ENCODE measurements at places on chromosomes 6 and 20.

DNA sequence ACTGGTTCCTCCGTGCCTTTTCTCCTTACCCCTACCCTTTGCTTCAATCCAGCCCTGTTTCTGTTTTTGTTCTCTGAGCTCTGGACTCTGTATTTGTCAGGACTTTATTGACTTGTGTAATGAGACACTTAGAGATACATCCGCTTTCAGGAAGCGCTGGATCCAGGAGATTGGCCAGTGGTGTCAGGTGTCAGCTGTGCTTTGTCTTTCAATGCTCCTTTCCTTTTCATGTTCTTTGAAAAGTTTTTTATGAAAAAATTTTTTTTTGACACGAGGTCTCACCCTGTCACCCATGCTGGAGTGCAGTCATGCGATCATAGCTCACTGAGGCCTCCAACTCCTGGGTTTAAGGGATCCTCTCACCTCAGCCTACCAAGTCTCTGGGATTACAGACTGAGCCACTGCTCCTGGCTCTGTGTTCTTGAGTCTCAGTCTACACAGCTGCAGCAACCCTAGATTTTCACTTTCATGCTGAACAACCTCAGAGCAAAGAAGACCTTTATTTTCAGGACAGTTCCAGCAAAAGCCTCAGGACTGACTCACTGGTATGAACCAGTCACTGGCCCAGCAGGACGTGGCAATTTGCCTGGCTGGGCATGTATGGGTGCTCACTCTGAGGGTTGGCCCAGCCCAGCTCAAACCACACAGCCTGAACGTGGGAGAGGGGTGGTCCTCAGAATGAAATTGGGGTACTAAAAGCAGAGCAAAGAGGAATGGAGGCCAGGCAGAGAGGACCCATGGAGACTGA is 108.5 kb downstream of the DHX35 start:
- no peak for DNase-seq

DNA sequence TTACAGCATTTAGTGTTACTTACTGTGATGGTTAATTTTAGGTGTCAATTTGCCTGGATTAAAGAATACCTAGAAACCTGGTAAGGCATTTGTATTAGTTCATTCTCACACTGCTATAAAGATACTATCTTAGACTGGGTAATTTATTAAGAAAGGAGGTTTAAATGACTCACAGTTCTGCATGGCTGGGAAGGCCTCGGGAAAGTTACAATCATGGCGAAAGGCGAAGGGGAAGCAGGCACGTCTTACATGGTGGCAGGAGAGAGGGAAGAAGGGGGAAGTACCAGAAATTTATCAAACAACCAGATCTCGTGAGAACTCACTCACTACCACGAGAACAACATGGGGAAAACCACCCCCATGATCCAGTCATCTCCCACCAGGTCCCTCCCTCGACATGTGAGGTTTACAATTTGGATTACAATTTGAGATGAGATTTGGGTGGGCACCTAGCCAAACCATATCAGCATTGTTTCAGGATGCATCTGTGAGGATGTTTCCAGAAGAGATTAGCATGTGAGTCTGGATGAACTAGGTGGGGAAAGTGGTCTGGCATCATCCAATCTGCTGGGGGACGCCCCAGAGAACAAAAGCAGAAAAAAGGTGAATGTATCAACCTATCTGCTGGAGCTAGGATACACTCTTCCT is 76.8 kb downstream of the MKKS start:
- DNase-seq, result no peak

DNA sequence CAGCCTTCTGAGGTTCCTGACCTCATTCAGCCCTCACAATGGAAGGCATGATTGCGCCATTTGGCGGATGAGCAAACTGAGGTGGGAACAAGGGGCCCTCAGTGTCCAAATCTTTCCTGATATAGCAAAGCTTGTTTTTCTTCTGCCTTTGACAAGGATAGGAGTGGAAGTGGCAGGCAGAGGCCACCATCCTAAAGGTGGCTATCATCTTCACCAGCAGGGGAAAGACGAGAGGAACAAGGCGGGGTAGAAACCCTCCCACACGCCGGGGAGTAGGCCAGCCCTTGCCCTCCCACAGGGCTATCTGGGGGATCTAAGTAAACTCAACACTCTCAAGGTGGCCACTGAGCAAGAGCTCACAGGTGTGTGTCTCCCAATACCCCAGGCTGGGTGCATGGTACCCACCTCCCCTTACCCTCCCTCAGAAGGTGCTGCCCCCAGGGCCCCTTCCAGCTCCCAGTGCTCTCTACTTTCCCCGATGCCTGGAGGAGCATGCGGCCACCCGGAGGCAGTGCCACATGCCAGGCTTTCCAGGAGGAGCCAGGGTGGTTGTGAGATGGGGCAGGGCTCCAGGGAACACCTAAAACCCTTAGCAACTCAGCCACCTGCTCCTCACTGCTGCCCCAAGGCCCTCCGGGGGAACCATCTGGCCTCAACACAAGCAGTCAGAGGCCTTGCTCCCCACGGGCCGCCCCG is 11.2 kb downstream of the SPDEF start:
- DNase-seq, result no peak

- DNase-seq, result no peak
These were observed 495.4 kb downstream of the CDH26 start for GRCh38 chr20:60453388-60454246.

GRCh38 chr6:125963817-125964216 is 7.2 kb downstream of the HINT3 start:
- no peak for DNase-seq

- DNase-seq, result no peak
These were observed 6.6 kb downstream of the GMPR start for GRCh38 chr6:16244869-16245451.

DNA sequence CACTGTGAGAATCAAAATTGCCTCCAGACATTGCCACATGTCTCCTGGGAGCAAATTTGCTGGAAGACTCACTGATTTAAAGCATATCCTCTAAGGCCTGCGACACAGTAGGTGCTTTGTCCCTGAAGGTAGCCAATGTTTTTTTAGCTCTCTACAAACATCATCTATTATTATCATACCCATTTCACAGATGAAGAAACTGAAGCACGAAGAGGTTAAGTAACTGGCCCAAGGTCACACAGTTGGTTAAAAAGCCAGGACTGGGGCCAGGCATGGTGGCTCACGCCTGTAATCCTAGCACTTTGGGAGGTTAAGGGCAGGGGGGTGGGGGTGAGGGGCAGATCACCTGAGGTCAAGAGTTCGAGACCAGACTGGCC is 12.4 kb downstream of the SLC13A3 start:
- no peak for DNase-seq

- DNase-seq, result no peak
These were observed 488.9 kb upstream of the CITED2 start for GRCh38 chr6:139863346-139863745.

- no peak for DNase-seq
These were observed 85.1 kb upstream of the PTPN1 start for GRCh38 chr20:50425076-50425475.

DNA sequence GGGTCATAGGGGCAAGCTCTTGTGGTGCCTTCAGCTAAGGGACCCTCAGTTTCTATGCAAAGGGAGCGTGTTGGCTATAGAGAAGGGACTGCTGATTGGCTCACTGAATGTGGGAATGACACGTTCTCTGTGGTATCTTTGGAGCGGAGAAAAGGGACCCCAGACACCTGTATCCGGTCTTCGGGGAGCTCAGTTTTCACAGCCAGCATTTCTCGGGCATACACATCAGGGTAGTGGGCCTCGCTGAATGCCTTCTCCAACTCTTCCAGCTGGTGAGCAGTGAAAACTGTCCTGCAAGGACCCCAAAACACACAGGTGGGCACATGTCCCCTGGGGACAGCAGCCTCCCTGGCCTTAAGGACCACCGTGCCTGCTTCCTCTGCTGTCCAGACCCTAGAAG is 3.3 kb downstream of the VSX1 start:
- DNase-seq, result no peak

DNA sequence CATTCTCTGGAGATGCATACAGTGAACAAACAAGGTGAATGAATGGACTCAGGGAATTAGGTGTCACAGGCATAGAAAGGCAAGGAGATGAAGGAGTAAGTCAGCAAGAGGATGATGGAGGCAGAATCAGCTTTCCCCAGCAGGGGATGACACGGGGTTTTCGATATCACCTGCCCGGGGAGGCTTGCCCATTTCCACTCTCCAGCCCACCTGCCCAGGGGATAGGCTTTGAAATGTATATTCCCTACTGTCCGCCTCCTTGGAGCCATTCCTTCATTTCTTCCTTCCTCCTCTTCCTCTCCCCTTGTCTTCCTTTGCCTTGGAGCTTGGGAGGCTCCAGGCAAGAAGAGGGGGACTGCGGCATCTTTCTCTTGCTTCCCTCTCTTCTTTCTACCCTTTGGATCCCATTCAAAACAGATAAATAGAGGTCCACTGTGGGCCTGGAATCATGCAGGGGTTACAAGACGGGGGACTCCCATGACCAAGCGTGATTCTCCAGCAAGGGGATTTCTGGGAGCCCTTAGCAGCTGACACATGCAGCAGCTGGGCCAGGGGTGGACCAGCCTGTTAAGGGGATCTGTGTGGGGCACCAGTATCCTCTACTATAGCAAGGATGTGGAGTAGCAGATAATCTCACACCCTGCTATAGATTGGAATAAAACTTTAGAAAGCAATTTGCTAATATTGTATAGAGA is 23.5 kb upstream of the RNF24 start:
- DNase-seq, result no peak

GRCh38 chr6:113047932-113048331 is 700.8 kb downstream of the RFPL4B start:
- DNase-seq, result no peak

DNA sequence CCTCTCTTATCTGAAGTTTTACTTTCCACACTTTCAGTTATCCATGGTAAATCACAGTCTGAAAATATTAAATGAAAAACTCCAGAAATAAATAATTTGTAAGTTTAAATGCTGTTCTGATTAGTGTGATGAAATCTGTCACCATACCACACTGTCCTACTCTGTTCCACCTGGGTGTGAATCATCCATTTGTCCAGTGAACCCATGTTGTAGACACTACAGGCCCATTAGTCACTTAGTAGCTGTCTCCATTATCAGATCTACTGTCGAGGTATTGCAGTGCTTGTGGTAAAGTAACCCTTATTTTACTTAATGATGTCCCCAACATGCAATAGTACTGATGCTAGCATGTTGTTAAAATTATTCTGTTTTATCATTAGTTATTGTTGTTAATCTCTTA is 29.2 kb upstream of the MMS22L start:
- DNase-seq, result no peak

GRCh38 chr6:15380351-15380750 is 134.5 kb downstream of the JARID2 start:
- DNase-seq, result no peak

DNA sequence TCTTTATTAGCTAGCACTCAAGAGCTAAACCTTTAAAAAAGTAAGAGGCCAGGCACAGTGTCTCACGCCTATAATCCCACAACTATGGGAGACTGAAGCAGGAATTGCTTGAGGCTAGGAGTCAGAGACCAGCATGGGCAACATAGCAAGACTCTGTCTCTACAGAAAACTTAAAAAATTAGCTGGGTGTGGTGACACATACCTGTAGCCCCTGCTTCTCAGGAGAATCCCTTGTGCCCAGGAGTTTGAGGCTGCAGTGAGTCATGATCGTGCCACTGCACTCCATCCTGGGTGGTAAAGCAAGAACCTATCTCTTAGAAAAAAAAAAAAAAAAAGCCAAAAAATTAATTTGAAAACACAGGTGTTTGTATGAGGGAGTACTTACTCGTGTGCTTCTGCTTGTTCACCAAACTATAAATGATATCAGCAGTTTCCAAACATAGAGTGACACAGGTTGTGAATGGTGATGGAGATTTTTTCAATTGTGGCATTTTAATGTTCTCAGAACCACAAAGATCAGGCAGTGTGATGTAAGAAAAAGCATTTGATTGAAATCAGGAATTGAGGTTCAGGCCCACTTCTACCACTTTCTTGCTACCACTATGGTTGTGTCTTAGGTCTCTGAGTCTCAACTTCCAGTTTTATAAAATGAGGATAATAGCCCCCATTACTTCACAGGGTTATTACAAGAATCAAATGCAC is 104.9 kb downstream of the FOXO3 start:
- DNase-seq, result no peak

DNA sequence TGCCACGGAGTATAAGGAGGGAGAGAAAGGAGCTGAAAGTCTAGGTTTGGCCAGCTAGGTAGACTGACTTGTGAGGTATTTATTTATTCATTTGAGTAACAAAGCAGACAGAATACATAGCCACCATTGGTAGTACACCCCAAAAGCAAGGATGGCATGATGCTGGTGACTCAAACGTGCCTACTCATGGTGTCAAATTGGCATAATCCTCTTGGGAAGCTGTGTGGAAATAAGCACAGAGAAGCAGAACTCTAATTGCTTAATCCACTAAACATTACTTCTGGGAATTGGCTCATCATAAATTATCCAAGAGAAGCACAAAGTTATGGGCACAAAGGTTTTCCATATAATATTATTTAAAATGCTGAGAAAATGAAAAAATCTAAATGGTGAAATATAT is 2.5 kb downstream of the DEFB132 start:
- no peak for DNase-seq

DNA sequence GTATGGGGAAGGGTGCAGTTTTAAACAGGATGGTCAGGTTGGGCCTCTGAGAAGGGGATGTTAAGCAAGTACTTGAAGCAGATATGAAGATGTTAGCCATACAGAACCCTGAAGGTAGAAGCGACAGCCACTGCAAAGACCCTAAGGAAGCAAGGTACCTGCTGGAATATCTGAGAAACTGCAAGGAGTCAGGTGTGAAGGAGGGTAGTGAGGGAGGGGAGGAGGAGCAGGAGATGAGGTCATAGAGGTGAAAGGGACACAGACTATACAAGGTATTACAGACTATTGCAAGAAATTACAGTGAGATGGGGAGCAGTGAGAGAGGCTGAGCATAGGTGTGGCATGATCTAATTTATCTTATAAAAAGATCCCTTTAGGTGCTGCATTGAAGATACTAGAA is 22.2 kb upstream of the DEFB112 start:
- DNase-seq, result no peak

- no peak for DNase-seq
These were observed 112.8 kb downstream of the TBX18 start for GRCh38 chr6:84651583-84651982.

DNA sequence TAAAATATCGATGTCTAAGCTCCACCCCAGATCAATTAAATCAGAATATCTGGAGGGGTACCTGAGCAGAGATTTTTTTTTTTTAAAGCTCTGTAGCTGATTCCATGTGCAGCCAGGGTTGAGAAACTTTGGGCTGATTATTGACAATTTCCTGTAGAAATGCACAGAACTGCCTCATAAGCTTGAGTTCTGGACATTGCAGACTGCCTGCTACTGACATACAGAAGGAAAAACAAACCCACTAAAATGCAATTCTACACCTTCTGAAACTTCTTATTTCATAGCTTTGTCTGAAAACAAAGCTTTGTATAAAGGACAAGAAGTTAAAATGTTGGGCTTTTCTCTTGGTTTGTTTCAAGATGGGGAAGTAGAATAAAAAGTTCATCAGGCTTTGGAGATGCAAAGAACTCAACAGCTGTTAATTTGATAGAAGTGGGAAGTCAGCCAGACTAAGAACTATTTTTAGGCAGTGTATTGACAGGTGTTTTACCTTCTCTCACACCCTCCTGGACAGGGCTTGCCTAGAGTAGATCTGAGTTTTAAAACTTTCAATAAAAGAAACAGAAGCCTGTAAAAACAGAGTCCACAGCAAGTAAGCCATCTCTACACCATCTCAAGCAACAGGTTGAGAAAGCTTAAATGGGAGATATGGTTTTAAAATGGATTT is 147.7 kb downstream of the KCNQ5 start:
- no peak for DNase-seq

All from GM12864 (cell line).